ENCODE measurements at places on chromosomes 7 and 10.

DNA sequence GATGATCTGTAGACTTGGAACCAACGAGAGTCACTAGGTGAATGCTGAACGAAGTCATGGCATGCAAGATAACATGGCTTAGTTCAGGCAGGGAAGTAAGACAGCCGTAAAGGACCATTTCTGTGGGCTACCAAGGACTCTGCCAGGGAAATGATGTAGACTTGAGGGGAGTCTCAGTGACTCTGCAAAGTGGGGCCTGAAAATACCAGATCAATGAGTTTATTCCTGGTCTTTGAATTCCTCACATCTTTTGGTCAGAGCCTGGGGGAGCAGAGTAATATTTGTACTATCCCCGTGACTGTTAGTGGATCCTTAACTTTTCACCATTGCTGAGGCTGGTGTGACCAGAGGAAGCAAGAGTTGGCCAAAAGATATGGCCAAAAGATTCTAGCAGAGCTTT, 60.7 kb upstream of the INHBA start:
- DNase-seq = no peak

GRCh38 chr7:35599645-35600044, 95.3 kb downstream of the HERPUD2 start:
- no peak for DNase-seq

GRCh38 chr7:139572704-139573385, 49.4 kb downstream of the CLEC2L start:
- no peak for DNase-seq

GRCh38 chr10:101379663-101380352, 25.8 kb downstream of the BTRC start:
- DNase-seq = no peak

- DNase-seq = no peak
These were observed 379.7 kb downstream of the PHTF2 start for GRCh38 chr7:78178319-78178718.

- DNase-seq = no peak
These were observed 33.8 kb upstream of the TRIM8 start for GRCh38 chr10:102610441-102610887.

DNA sequence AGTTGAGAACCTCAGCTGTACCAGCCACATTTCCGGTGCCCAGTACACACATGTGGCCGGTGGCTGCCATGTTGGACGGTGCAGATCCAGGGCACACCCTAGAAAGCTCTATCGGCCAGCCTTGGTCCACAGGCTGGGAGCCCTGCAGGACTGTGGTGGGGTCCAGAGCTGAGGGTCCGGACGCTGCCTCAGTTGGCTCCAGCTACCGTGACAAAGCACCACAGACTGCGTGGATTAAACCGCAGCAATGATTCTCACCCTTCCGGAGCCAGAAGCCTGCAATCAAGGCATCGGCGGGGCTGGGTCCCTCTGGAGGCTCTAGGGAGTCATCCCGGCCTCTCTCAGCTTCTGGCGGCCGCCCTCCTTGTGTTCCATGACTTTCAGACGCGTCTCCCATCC, 50.1 kb downstream of the PDGFA start:
- DNase-seq = no peak
